ENCODE measurements at places on chromosomes 6 and 20.

- no peak for DNase-seq
Measured at GRCh38 chr6:100309174-100309573, 155.5 kb downstream of the SIM1 start.

DNA sequence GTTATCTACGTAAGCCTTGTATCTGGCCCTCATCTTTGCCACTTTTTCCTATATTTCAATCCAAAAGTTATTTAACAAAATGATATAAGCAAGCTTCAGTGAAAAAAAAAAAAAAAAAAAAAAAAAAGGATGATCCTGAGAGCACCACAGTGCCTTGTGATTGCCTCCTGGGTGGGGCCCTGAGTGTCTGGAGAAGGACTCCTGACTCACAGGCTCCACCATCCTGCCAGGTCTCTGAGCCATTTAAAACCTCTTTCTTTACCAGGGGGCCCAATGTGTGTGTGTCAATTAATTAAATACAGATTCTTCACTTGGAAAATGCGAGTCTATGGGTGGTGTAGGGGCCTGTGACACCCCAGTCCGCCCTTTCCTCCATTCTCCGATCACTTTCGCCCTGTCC, 105.2 kb downstream of the SMOC2 start:
- DNase-seq, result no peak

- DNase-seq, result peak; percentile 42
Measured at GRCh38 chr6:31794294-31794865, 1.2 kb downstream of the VARS1 start.

- DNase-seq, result no peak
Measured at GRCh38 chr6:82441047-82441855, 77.6 kb downstream of the TPBG start.

DNA sequence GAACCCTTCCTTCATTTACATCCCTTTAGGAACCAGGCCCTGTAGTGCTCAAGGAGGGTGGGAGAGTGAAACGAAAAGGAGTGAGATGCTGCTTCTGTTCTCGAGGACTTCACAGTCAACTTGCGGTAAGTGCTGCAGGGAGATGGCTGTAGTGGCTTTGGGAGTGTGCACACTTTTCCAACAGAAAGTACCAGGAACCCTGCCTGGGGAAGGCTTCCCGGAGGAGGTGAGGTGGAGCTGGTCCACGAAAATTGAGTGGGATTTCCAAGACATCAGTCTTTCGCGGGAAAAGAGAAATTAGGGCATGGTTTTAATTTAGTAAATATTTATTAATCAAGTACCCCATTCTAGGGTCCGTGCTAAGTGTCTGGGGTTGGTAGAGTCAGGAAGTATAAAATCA, 12.7 kb downstream of the TRIM31 start:
- DNase-seq, result no peak

- DNase-seq, result no peak
Measured at GRCh38 chr6:22601984-22602383, 32.6 kb downstream of the HDGFL1 start.

- no peak for DNase-seq
Measured at GRCh38 chr6:54716010-54716409, 130.6 kb upstream of the FAM83B start.

DNA sequence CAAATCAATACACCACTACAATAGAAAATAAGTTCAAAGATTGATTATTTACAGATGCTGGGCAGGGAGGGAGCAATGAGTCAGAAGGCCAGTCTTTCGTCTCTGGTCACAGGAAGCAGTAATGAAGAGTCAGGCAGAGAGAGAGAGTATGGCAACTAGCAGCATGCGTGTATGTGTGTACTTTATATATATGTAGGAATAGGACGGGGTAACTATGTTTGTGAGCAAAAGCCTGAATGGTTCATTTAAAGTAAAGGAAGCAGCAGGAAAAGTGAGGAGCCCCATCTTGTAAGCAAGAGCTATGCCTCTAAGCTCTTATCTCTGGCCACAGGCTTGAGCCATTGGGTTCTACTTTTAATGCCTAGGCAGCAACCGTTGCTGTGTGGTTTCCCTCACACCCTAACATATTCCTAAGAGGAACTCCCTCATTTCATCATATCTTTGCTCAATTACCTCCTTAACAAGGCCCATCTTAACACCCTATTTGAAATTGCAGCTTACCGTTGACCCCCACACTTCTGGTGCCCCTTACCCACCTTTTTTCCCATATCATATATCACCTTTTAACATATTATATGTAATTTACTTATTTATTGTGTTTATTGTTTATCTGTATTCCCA, 66.6 kb downstream of the AFG1L start:
- DNase-seq, result peak; percentile 7

DNA sequence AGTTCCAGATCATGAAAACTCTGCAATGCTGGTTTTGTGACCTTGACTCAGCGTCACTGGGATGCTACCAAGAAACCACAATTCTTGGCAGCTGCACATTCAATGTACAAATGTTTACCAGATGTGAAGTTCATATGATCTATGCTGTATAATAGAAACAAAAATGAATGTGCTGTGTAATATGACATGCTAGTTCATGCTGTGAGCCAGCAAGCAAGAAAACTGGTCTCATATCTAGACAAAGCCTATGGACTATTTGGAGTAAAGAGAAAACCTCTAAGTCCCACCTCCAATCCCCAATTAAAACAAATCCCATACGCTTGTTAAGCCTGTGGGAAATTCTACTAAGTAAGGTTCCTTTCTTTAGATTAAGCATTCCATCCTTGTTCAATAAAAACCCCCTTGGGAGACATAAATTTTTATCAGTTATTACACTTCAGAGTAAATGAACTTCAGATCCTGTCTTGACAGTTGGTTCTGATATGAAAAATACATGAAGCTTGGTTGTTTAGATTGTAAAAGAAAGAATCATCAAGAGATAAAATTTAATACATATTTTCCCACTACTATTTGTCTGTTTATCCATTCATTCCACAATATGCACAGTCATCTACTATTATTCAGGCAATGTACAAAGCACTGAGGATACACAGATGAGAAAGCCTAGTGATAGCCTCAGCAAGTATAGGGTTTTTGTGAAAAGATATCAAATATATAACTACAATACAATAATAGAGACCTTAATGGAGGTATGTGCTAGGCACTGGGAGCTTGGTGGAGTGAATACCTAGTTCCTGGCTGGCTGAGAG, 20.1 kb downstream of the COL21A1 start:
- peak; percentile 40 for DNase-seq

DNA sequence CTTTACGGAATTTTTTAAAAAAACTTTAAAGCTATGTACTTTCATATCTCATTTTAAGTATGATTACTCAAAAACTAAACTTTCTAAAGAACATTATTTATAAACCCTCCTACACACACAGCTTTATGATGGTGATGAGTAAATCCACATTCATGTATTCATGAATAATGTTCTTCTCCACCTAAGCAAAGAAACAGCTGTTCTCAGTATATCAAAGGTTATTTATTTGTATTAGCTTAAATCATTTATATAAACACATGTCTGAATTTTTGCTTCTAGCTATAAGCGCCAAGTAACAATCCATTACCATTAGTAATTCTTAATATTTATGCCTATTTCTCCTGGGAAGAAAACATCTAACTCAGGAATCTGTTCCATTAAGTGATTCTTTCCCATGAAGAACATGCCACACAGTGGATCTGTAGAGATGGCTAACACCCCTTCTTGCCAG, 63.3 kb downstream of the SMLR1 start:
- peak; percentile 62 for DNase-seq

DNA sequence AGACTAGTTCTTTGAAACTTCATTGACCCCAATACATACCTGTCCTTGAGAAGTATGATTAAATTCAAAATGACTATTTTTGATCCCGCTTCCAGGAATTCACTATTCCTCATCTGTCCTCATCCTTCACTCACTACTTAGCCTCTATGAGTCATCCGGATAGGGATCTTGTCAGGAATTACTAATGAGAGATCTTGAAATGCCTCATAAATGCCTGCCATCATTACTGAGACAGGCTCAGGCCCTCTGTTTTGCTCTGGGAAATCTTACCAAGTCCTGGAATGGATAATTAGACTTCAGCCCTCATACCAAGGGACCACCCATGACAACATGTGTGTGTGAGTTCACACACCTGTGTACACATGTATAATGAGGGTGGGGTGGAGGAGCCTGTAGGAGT, 2.8 kb upstream of the CYP24A1 start:
- peak; percentile 32 for DNase-seq

DNA sequence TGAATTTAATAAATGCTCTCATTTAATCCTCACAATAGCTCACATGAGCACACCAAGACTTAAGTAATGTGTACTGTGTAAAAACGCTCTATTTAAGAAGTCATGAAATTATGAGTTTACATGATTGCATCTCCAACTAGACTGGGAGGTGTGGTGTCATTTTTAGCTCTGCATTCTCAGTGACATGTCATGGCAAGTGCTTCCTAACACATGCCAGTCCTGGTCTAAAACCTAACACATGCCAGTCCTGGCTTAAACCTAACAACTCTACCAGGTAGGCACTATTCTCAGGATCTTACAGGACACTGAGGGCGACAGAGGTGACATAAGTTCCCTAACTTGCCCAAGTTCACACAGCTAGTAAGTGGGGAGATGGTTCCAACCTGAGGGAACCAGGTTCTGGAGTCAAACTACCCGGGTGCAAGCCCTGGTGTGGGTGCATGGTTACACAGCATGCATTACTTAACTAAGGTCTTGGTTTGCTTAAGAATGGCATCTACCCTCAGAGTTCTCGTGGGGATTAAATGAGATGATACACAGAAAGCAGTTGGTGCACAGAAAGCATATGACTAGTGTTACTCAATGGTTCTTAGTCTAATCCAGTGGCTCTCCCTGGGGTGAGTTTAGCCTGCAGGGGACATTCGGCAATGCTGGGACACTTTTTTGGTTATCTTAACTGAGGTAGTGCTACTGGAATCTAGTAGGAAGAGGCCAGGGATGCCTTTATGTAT, 14.7 kb downstream of the CLDN20 start:
- no peak for DNase-seq
